ENCODE measurements at places on chromosomes 3 and 15.

DNA sequence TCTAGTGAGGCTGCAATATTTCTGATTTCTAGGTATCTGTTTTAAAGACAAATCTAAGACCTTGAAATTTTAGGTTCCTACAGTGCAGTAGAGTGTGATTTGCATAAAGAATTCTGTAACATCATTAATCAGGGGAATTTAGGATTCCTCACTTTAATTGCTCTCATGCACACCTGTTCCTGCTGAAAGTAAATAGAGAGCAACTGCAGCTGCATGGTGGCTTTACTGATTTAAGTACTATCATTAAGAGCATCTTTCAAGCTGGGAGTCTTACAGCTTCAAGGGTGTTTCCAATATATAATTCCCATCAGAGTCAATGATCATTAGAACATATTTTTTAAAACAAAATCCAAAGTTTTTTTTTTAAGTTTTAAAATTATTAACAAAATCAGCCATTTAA is 36.0 kb upstream of the C3orf70 start:
- no peak for DNase-seq

- DNase-seq, result no peak
Observed at GRCh38 chr3:185340751-185341150, 22.2 kb upstream of the MAP3K13 start.

DNA sequence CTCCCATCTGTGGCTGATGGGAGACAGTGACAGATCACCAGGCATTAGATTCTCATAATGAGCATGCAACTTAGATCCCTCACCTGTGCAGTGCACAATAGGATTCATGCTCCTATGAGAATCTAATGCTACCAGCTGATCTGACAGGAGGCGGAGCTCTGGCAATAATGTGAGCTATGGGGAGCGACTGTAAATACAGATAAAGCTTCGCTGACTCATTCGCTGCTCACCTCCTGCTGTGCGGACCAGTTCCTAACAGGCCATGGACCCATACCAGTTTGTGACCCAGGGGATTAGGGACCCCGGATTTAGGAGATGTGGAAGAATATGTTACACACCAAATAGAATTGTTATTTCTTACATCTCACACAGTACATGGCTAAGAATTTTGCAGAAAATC is 6.7 kb downstream of the ARGFX start:
- no peak for DNase-seq

DNA sequence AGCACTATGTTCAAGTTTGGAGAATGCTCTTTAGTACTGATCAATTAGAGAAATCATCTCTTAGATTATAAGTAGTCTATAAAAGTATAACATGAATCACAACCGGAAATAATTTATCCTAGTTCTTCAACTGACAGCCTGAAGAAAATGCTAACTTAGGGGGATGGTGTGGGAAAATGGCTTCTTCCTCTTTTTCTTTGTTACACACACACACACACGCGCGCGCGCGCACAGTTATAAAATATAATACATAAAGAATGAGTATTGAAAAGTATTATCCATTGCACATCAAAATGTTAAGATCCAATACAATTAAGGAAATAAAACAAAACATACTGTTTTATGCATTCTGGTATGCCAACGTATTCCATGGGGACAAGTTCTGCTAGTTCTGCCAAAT is 11.2 kb upstream of the GTF2A2 start:
- no peak for DNase-seq

- no peak for DNase-seq
Observed at GRCh38 chr3:46409739-46410489, 2.9 kb downstream of the CCRL2 start.

All from CD4-positive, alpha-beta T cell treated with Interleukin-6 at 100 ng/mL for 8 hours (primary cell).